Vagina (tissue), 2 donors: ENCODE measurements at places on chromosomes 12 and 14.
A peak's percentile ranks its signal among the peaks of the same experiment; 100 is the strongest.

- DNase-seq, result no peak
Observed at GRCh38 chr14:94239406-94239805, 53.7 kb downstream of the SERPINA10 start.

DNA sequence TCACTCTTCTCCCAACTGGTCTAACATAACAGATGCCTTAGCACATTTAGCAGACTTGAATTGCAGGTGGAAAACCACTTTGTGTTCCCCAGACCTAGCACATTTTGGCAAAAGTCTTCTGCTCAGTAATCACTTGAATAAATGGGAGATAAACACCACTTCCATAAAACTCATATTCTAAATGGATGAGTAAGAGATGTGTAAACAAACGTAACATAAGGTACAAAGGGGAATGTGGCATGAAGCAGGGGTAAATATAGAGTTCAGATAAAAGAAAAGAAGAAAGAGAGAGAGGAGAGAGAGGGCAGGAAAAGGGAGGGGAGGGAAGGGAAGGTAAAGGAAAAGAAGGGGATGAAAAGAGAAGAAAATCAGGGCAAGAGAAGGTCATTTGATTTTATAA, 17.0 kb upstream of the KERA start:
- no peak for DNase-seq

- no peak for DNase-seq
Observed at GRCh38 chr12:11739980-11740577, 90.6 kb downstream of the ETV6 start.

DNA sequence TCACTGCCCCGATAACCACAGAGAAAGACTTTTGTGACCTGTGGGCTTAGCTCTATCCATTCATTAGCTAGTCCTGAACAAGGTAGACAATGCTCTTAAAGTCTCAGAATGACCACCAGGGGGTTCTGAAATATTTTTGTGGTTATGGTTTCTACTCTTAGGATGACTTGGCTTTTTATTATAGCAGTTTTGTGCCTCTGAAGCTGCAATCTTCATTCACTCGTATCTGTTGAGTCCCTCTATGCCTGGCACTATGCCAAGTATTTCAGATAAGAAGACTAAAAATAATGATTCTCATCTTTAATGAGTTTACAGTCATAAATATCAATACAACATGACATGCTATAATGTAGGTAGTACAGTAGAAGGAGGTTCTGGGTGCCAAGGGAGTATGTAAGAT, 130.8 kb upstream of the TRHDE start:
- DNase-seq, result no peak

- no peak for DNase-seq
Observed at GRCh38 chr14:41805633-41806032, 199.0 kb downstream of the LRFN5 start.

GRCh38 chr12:92543840-92544239, 158.9 kb upstream of the PLEKHG7 start:
- DNase-seq, result no peak

- no peak for DNase-seq
Observed at GRCh38 chr14:85187521-85187920, 342.4 kb upstream of the FLRT2 start.

GRCh38 chr12:106123551-106124081, 15.1 kb downstream of the NUAK1 start:
- no peak for DNase-seq

- peak; percentile 25 for DNase-seq
Observed at GRCh38 chr14:64233531-64234190, 60.5 kb downstream of the ESR2 start.

- DNase-seq, result no peak
Observed at GRCh38 chr14:90576581-90576980, 179.8 kb downstream of the CALM1 start.

DNA sequence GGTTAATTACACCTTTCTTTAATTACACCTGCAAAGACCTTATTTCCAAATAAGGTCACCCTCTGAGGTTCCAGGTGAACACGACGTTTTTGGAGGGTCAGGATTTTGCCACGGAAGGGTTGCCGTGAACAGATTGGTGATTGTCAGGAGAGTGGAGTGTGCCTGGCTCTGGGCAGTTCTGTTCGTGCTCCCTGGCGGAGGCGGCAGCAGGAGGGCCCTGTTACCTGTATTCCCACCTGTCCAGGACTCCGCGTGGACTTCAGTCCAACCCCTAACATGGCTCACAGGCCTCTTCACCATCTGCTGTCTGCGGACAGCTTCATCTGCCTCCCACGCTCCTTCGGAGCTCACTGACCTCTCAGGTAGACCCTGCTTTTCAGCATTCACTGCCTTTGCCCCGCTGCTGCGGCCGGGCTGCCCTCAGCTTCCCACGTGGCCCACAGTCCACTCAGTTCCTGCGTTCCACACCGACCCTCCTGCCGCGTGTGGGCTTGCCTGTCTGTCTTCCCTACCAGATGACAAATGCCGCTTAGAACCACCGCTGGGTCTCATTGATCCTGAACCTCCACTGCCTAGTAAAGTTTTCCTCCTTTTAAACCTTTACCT, 187.5 kb upstream of the DIO3 start:
- peak; percentile 67 for DNase-seq

DNA sequence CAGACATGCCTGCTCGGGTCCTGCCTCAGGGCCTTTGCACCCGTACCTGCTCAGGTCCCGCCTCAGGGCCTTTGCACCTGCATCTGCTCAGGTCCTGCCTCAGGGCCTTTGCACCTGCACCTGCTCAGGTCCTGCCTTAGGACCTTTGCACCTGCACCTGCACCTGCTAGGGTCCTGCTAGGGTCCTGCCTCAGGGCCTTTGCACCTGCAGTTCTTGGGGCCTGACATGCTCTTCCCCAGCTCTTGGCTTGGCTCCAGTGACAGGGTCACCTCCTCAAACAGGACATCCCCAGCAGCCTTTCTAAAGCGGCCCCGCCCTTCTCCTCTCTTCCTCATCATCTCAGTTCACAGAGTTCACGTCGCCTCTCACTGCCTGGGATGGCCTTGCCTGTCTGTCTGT, 54.9 kb upstream of the NCOR2 start:
- DNase-seq, result no peak

DNA sequence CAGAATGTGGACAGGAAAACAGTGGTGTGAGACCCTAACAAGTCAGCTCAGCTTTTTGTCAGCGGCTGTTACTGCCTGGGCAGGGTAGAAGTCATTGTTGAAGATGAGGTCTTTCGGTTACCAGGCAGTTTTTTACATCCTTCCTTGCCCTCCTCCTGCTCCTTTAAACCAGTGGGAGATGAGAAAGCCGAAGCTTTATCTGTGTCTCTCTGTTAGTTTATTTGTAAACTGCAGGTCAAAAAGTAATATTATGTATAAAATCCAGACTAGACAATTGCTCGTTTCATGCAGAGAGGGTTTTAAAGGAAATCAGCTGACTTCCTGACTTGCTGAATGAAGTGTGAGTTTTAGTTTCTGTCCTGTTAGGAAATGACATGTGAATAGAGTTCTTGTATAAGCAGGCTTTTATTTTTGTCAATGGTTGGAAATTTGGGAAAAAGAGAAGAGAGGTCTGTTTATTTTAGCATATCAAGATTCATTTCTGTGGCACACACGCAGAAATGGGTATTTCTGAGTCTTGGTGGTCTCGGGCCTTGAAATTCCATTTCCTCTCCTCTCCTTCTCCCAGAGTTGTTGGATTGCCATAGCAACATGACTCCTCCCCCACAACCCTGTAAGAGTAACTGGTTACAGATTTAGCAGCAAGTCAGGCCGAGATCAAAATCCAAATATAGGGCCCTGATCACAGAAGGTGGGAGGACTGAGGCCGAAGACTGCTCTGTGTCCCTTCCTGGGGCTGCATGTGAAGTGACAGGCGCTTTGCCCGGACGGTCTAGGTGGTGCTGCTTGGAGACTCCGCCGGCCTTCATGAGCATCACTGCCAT, 60.8 kb downstream of the SAMD4A start:
- no peak for DNase-seq

DNA sequence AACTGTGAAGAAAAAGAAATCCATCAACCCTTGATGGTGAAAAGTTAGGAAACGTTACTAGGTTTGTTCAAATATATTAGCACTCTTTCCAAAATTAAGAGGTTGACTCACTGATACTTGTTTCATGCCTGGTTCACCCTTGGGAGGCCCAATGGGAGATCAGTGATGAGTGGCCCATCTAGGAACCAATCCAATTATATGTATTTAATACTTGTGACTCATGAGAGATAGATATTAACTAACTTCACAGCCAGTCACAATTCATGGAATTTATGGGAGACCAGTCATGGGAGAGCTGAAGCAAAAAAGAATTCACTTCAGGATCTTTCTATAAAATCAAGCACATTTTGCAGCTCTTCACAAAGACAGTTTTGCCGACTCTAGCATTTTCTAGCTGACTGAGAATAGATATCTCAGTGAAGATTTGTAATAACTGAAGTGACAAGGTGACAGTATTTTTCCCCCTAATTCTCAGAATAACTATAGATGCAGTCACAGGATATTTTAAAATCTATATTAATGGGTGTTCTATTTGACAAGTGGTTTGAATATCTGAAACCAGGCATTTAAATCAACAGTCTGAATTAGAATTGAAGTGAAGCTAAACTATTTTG, 230.2 kb downstream of the EPS8 start:
- no peak for DNase-seq

- no peak for DNase-seq
Observed at GRCh38 chr14:61197416-61197815, 83.7 kb downstream of the TMEM30B start.

DNA sequence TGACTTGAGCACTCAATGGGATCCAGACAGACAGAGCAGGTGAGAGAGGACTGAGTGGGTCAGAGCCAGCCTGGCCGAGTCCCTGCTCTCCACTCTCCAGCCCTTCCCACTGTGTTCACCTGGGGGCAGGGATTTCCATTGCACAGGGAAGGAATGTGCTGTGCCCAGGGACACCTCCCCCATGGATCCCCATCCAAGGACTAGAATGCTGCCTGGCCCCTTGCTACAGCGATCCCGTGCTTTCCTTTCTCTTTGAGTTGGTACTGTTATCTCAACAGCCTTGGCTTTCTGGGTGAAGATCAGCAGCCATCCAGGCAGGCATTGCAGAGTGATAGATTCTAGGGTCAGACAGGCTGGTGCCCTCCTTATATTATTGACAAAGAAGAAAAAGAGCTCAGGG, 60.3 kb upstream of the DLK1 start:
- DNase-seq, result no peak

GRCh38 chr12:47858511-47859266, 39.0 kb upstream of the HDAC7 start:
- DNase-seq, result no peak

- no peak for DNase-seq
Observed at GRCh38 chr12:108093209-108093608, 35.9 kb upstream of the WSCD2 start.

DNA sequence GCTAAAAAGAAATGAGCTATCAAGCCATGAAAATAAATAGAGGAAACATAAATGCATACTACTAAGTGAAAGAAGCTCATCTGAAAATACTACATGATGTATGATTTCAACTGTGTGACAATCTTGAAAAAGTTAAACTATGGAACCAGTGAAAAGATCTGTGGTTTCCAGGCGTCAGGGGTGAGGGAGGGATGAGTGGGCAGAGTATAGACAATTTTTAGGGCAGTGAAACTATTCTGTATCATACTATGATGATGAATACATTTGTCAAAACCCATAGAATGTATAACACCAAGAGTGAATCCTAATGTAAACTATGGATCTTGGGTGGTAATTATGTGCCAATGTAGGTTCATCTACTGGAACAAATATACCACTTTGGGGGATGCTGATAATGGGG, 21.3 kb downstream of the SPX start:
- no peak for DNase-seq

DNA sequence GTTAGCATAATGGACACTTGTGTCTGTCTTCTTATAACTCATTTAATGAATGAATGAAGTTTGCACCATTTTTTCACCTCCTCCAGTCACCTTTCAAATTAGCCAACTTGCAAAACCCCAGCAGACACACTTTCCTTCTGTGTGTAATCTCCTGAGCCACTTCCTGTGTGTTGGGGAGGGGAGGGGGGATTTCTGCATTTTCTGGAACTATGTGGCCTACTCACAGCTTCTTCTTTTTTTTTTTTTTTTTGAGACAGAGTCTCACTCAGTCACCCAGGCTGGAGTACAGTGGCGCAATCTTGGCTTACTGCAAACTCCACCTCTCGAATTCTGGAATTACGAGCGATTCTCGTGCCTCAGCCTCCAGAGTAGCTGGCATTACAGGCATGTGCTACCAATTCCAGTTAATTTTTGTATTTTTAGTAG, 4.1 kb upstream of the SERPINA1 start:
- DNase-seq, result no peak

- peak; percentile 79 for DNase-seq
Observed at GRCh38 chr14:104425763-104426646, 153.6 kb upstream of the C14orf180 start.

DNA sequence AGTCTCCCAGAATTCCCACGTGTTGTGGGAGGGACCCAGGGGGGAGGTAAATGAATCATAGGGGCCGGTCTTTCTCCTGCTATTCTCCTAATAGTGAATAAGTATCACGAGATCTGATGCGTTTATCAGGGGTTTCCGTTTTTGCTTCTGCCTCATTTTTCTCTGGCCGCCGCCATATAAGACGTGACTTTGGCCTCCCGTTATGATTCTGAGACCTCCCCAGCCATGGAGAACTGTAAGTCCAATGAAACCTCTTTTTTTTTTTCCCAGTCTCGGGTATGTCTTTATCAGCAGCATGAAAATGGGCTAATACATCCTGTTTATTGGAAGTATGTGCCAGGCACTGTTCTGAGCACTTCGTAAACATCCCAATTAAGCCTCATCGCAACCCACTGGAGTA, 788 bp downstream of the KRT72 start:
- DNase-seq, result peak; percentile 40

GRCh38 chr12:75813072-75813471, 218.5 kb downstream of the PHLDA1 start:
- no peak for DNase-seq

GRCh38 chr12:90038289-90038688, 329.7 kb upstream of the ATP2B1 start:
- DNase-seq, result no peak

- DNase-seq, result no peak
Observed at GRCh38 chr14:77265561-77266335, 5.3 kb downstream of the NGB start.

DNA sequence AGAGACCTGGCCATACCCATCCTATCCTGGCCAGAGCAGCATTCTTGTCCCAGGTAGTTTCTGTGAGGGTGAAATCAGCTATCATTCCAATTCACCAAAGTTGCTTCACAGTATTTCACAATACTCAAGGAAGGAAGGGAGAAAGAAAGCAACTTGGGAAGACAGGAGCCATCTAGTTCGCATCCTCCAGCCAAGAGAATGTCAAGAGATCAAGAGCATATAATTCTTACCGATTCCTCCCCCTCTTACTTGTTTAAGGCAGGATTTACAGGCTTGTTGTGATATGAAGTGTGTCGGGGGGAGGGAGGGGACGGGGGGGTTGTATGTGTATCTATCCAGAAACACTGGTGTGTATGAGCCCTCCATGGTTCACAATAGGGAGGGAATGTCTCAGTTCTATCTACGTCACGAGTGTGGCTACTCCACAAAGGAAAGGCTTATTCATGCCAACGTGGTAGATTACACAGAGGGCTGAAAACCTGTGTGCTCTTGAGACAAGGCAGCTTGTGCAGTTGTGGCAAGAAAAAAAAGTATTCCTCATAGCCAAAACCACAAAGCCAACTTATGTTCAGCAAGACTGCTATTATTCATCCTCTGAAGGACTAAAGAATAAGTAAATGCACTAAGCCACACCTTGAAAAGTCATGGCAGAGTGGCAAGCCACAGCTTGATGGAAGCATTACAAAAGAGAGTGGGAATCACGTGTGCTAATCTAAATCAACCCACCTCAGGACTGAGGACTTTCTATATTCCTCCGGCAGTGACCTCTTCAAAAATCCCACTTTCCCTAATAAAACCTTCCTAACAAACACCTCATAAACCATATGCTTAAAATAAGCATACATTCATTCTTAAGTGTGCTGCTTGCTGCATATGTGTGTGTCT, 35.0 kb downstream of the CORO1C start:
- peak; percentile 97 for DNase-seq
